ENCODE measurements at places on chromosomes 7 and 10.

GRCh38 chr10:124256151-124256550 lies 162.6 kb downstream of the OAT start:
- DNase-seq = no peak

GRCh38 chr7:71630516-71630915 lies 498.6 kb downstream of the GALNT17 start:
- DNase-seq = no peak

- DNase-seq = peak; percentile 23
These were observed 9.0 kb upstream of the CFTR start for GRCh38 chr7:117470777-117471176.

DNA sequence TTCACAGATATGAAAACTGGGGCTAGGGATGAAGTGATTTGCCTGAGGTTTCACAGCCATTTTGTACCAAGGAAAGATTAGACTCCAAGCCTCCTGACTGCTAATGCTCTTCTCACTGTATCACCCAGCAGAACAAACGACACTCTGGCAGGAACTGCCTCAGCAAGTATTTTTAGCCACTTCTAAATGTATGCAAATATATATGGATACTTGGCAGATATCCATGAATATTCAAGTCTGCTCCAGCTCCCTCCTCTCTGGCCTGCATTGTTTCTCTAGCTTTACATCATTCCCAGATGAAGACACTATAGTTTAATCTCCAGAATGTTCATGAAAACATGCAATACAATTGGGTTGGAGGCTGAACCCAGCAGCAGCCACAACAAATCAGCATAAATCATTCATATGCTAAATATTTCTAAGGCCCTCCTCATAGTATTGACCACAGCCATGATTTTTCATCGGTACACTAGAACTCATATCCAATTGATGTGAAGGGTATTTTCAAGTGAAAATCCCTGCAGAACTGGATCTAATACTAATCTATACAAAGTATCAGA lies 65.5 kb downstream of the HPSE2 start:
- no peak for DNase-seq

GRCh38 chr10:12803776-12804175 lies 197.7 kb downstream of the CCDC3 start:
- no peak for DNase-seq

- no peak for DNase-seq
These were observed 32.6 kb upstream of the HERPUD2 start for GRCh38 chr7:35727571-35727970.

DNA sequence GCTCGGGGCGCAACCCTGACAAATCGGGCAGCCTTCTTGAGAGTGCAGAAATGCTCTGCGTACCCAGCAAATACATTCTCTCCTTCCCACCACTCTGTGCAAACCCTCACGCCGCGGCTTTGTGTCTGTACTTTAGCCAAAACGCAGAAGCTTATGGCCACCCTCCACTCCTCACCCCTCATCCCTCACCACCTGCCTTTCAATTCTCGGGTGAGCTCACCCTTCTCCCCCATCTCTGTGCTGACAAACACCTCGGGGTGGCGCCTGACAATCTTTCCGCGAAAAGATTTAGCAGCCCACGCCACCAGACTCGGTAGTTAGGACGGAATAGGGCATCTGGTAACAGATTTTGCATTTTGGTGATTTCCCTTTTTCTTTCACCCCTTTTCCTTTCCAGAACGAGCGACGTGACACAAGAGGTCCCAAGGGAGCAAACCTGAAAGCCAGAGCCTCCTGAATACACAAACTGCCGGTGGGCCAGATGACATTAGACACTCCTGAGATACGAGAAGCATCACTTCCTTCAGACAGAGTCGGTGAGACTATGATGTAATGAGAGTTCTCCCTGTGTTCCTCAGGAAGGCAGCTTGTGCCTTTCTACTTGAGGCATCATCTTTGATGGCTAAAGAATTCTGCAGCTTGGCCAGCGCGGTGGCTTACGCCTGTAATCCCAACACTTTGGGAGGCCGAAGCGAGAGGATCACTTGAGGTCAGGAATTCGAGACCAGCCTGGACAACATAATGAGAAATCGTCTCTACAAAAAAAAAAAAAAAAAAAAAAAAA lies 671 bp upstream of the ATAD1 start:
- DNase-seq = peak; percentile 56
